ENCODE measurements at places on chromosomes 6 and 20.

GRCh38 chr6:31689249-31690110, 8.6 kb upstream of the LY6G5C start:
- peak; percentile 36 for DNase-seq

- DNase-seq: peak; percentile 91
Observed at GRCh38 chr20:51563486-51564332, 21.2 kb upstream of the NFATC2 start.

GRCh38 chr6:45044086-45044485, 284.0 kb upstream of the RUNX2 start:
- DNase-seq: no peak

DNA sequence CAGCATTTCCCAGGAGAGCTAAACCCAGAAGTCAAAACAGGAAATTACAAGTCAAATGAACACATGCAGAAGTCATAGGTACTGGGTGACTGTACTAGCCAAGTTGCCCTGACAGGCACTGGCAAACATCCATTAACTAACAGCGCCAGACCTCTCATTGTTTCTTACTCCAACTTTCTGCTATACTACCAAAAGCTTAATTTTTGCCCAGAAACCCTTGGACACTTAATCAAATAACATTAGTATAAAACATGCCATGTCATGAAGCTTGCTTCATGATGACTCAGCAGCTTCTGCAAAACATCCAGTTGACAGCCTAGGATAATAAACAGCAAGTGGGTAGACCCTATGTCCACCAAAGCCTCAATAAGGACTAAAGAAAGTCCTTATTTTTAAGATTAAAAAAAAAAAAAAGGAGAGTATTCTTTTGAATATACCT, 3.5 kb downstream of the NUP153 start:
- peak; percentile 83 for DNase-seq

GRCh38 chr20:24499472-24499871, 30.0 kb downstream of the SYNDIG1 start:
- DNase-seq: no peak

- no peak for DNase-seq
Observed at GRCh38 chr6:53264337-53264736, 84.4 kb downstream of the ELOVL5 start.

- no peak for DNase-seq
Observed at GRCh38 chr6:118325220-118325860, 222.8 kb upstream of the PLN start.

- DNase-seq: no peak
Observed at GRCh38 chr20:44479643-44480042, 4.0 kb downstream of the TTPAL start.

GRCh38 chr6:28944412-28944865, 20.7 kb upstream of the TRIM27 start:
- peak; percentile 87 for DNase-seq

GRCh38 chr20:46213946-46214823, 94.1 kb downstream of the CDH22 start:
- DNase-seq: no peak

Data from dermis blood vessel endothelial cell (primary cell).